Neural progenitor cell (in vitro differentiated cells): ENCODE measurements at places on chromosomes 1 and 21. TPM values are rescaled to one million over a fixed set of nuclear protein-coding genes. Genes with fewer than 3 reads are reported as not detected.

The GJA8 gene
- not detected in 2 replicates for total RNA-seq

The SLAMF8 gene
- not detected in 2 replicates for total RNA-seq

GRCh38 chr21:34732388-34732821 lies 63.6 kb downstream of the CLIC6 start:
- H3K27ac ChIP-seq, result no peak overlapping the region
- H3K27me3 ChIP-seq, result no peaks in the 10 kb centered on the region
- no peaks in the 10 kb centered on the region for H3K36me3 ChIP-seq
- no peak overlapping the region for H3K4me3 ChIP-seq

DNA sequence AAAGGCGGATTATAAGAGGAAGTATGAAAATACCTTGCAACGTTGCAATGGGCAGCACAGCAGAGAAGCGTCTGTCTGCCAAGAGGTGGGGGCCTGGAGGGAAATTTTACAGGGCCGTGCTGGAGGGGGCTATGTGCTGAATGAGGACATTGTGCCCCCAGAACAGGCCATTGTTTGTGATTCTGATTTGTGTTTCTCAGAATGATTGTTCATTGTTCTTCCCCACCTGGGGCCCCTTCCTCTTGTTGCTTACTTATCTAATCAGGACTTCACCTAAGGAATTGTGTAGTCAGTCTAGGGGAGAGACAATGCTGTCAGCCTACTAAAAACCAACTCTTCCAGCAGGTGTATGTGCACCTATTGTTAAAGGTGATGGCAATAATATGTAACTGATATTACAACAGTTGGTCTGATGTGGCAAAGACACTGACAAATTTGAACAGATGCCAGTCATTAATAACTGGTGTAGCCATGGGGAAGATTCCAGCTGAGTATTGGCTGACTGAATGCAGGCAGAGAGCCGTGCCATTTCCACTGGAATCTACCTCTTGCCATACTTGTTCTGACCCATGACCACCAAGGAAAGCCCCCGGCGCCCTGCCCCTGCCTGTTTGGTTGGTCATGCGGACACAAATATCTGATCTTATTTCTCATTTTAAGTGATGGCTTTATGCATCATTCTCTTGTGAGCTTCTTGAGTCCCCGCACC lies 45.2 kb upstream of the PSEN2 start:
- DNase-seq, result no peak
- H3K36me3 ChIP-seq, result no peaks in the 10 kb centered on the region
- no peaks in the 10 kb centered on the region for H3K27me3 ChIP-seq
- peaks cover 4% of the 10 kb centered on the region for H3K4me1 ChIP-seq
- H3K4me3 ChIP-seq, result no peak overlapping the region
- H3K27ac ChIP-seq, result no peak overlapping the region

- H3K27me3 ChIP-seq, result no peaks in the 10 kb centered on the region
- no peak overlapping the region for H3K4me3 ChIP-seq
Measured at GRCh38 chr1:228935198-228935663, 200.0 kb downstream of the RHOU start.

DNA sequence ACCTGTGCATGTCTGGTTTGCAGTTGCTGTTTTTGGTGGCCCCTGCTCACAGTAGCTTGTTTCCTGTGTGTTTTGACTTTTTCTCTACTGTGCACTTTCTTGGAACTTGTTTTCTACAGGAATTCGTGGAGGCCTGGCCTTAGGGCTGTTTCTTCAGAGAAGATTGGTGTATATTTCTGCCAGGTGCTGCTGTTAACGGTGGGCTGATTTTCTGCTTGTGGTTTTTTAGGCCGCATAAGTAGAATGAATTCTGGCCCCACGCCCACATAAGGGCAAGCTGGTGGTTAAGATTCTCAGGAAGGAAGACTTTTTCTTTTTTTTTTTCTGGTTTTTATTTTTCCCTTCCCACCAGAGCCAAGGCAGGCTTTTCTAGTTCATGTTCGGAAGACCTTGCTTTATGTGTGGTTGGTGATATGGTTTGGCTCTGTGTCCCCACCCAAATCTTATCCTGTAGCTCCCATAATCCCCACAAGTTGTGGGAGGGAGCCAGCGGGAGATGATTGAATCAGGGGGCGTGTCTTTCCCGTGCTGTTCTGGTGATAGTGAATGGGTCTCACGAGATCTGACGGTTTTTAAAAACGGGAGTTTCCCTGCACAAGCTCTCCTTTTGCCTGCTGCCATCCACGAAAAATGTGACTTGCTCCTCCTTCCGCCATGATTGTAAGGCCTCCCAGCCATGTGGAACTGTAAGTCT lies 71.5 kb upstream of the DISP3 start:
- DNase-seq, result no peak
- H3K4me3 ChIP-seq, result no peak overlapping the region
- H3K4me1 ChIP-seq, result no peaks in the 10 kb centered on the region
- H3K36me3 ChIP-seq, result no peaks in the 10 kb centered on the region
- no peaks in the 10 kb centered on the region for H3K27me3 ChIP-seq
- H3K27ac ChIP-seq, result no peak overlapping the region

The TDRD10 gene
- total RNA-seq, result not detected in 2 replicates

GRCh38 chr21:28239340-28239739 lies 753.3 kb downstream of the LTN1 start:
- no peak overlapping the region for H3K27ac ChIP-seq
- no peaks in the 10 kb centered on the region for H3K36me3 ChIP-seq
- no peak for DNase-seq
- no peaks in the 10 kb centered on the region for H3K27me3 ChIP-seq

The C1orf53 gene
- total RNA-seq, result 1.4 and 5.4 TPM in 2 replicates

The ZBTB48 gene
- total RNA-seq, result 18.3 and 28.3 TPM in 2 replicates

DNA sequence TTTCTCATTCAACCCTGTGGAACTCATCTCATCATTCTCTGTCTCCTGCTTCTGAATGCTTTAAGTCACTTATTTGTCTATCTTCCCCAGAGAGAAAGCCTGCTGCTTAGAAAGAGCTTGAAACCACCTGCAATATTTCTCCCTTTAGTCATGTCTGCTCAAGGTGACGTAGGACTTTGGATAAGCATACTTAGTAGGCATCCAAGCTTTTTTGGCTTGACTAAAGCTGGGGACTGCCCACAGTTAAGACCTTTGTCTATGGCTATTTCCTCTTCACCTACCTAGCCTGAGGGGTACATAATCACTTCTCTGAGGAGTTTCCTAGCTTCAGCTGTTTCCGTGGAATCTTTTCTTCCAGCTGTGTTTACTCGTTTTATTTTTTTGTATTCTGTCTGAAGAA lies 665.8 kb upstream of the CAMK1G start:
- DNase-seq, result no peak
- peaks cover 11% of the 10 kb centered on the region for H3K4me1 ChIP-seq
- H3K4me3 ChIP-seq, result no peak overlapping the region
- H3K27me3 ChIP-seq, result no peaks in the 10 kb centered on the region

- H3K4me1 ChIP-seq, result peaks cover 9% of the 10 kb centered on the region
- no peak overlapping the region for H3K27ac ChIP-seq
- peak overlapping the region; percentile 78 for H3K4me3 ChIP-seq
- H3K27me3 ChIP-seq, result peaks cover 53% of the 10 kb centered on the region
Measured at GRCh38 chr1:236394879-236395229, 768 bp downstream of the EDARADD start.

GRCh38 chr1:232036181-232036933 lies 409.8 kb downstream of the DISC1 start:
- no peak overlapping the region for H3K27ac ChIP-seq
- no peaks in the 10 kb centered on the region for H3K4me1 ChIP-seq
- H3K4me3 ChIP-seq, result no peak overlapping the region
- no peaks in the 10 kb centered on the region for H3K36me3 ChIP-seq
- DNase-seq, result no peak

The SLC1A7 gene
- total RNA-seq, result not detected in 2 replicates

DNA sequence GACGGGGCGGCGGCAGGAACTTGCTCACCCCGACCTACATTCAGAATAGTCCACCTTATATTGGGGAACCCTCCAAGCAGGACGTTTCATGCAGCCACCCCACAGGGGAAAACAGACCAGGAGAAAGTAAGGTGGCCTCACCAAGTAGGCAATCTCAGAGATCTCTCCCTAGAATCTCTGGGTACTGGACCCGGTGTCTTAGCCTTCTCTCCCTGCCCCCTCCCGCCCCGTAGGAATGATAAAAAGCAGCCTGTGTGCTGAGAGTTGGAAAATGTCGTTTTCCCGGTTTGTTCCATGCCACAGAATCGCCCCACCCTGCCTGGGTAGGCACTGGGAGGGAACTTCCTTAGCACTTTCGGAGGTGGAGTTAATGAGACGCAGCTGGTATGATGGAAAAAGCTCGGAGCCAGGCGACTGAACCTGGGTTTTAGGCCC lies 789 bp upstream of the PTPN14 start:
- H3K27me3 ChIP-seq, result no peaks in the 10 kb centered on the region
- peak overlapping the region; percentile 71 for H3K4me3 ChIP-seq
- peak overlapping the region; percentile 100 for H3K27ac ChIP-seq
- H3K36me3 ChIP-seq, result no peaks in the 10 kb centered on the region

GRCh38 chr1:226378071-226378470 lies 29.8 kb downstream of the PARP1 start:
- peaks cover 14% of the 10 kb centered on the region for H3K36me3 ChIP-seq
- no peaks in the 10 kb centered on the region for H3K27me3 ChIP-seq
- H3K4me1 ChIP-seq, result no peaks in the 10 kb centered on the region
- no peak overlapping the region for H3K4me3 ChIP-seq

DNA sequence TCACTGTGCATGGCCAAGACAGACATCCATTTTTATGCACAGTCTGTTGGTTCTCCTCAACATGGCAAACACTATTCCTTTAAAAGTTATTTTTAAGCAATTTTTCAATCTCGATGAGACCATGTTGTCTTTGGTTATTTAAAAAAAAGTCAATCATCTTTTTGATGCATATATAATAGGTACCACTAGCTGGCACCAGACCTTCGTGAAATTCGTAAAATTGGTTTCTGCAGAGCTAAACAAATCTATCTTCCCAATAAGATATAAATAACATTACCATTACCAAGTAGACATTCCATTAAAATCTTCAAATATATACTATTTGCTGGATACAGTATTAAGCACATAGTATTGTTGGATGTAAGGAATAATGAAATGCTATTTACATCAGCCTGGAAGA lies 220.0 kb upstream of the GREM2 start:
- no peak overlapping the region for H3K27ac ChIP-seq
- no peaks in the 10 kb centered on the region for H3K4me1 ChIP-seq
- no peak for DNase-seq
- H3K4me3 ChIP-seq, result no peak overlapping the region
- no peaks in the 10 kb centered on the region for H3K27me3 ChIP-seq

DNA sequence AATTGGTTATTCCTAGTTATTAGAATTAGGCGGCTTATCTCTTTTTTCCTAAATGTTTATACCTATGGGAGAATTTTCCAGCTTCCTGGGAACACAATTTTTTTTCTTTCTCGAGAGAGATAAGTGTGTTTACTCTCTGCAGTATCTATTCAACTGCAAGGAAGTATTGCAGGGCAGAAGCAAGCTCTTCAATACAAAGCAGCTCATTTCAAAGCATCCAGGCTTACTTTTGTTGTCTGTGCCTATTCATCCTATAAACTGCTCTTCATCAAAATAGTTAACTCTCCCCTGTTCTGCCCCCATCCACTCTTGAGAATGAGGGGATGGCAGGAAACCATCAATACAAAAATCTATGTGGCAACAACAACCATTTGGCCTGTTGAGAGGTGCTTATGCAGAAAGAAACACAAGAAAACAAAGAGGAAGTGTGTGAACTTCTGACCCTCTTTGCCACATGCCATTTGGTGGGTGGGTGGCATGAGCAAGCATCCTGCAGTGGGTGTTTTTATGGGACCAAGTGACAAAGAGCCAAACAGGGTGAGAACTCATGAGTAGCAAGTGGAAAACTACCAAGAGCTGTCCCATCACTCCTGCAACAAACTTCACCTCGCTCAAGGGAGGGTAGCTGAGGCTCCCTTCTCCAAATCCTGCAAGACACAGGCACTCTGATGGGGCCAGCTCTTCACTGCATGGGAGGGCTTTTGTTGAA lies 50.6 kb upstream of the MRPS6 start:
- peak overlapping the region; percentile 16 for H3K27ac ChIP-seq
- no peaks in the 10 kb centered on the region for H3K36me3 ChIP-seq
- H3K4me1 ChIP-seq, result peaks cover 16% of the 10 kb centered on the region

The BMP8A gene
- total RNA-seq, result 0.12 TPM in 1 of 2 replicates, not detected in the other

DNA sequence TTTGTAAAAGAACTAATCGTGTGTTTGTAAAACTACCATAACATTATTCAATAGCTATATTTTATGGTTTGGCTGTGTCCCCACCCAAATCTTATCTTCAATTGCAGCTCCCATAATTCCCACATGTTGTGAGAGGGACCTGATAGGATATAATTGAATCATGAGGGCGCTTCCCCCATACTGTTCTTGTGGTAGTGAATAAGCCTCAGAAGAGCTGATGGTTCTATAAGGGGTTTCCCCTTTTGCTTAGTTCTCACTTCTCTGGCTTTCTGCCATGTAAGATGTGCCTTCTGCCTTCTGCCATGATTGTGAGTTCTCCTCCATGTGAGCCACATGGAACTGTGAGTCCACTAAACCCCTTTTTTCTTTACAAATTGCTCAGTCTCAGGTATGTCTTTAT lies 1372.3 kb downstream of the AMY1C start:
- H3K4me3 ChIP-seq, result no peak overlapping the region
- H3K27me3 ChIP-seq, result no peaks in the 10 kb centered on the region
- no peak overlapping the region for H3K27ac ChIP-seq
- DNase-seq, result no peak
- no peaks in the 10 kb centered on the region for H3K4me1 ChIP-seq
- no peaks in the 10 kb centered on the region for H3K36me3 ChIP-seq

DNA sequence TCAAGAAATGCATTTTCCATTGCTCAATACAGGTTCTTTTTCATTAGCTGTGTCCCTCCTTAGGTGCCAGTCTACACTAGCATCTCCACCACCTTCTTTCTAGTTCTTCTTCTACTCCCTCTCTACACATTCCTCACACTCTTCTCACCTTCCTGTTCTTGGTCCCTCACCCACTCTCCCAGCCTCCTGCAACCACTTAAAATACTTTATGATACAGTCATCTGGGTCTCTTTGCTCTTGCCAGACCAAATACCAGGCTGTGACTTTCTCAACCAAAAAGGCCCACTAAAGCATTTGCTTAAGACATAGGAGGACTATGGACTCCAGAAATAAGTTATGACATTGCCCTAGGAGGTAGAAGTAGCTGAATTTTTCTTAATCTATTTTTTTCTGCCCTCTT lies 35.1 kb downstream of the PIGM start:
- no peak overlapping the region for H3K27ac ChIP-seq
- no peaks in the 10 kb centered on the region for H3K4me1 ChIP-seq
- no peaks in the 10 kb centered on the region for H3K36me3 ChIP-seq
- no peak overlapping the region for H3K4me3 ChIP-seq
